Stimulated activated naive CD8-positive, alpha-beta T cell treated with anti-CD3 and anti-CD28 coated beads, Interleukin-15, Interleukin-2, amounts not matched to agents 100 U/mL and 50 U/mL, for 24 hours (primary cell): ENCODE measurements at places on chromosomes 3 and 15.

DNA sequence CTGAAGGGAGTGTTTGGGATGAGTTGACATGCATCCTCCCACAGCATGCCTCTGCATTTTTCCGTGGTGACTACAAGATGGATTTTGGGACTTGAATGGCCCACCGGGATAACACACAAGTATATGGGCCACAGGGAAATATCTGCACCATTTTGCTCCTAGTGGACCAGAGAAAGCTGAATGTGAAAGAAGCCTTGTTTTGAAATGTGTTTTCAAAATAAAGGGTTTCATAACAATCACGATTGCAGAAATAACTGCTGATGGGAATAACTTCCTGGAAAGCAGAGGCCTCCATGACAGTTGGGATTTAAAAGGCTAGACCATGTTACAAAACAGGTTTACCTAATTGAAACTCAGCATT lies 77.5 kb upstream of the PRR23C start:
- DNase-seq = no peak

DNA sequence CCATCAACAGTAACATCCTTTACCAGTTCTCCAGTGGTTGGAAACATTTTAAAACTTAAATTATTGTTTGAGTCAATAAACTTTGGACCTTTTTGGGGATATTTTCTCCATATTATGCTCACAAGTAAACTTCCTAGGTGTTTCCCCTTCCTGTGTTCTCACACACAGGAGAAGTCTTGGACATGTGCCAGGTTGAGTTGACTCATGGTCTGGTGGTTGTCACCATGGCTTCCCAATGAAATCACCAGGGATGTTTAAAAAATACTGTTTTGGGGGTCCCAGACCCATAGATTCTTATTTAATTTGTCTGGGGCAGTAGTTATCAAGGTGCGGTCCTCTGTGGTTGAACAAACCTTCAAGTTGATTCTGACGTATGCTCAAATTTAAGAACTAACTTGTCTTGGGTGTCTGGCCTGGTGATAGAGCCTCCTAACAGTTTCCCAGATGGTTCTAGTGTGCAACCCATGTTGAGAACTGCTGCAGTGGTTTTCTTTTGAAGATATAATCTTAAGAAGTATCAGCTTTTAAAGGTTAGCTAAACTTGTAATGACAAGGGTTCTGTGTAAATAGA lies 291.8 kb downstream of the EDEM1 start:
- DNase-seq = no peak

DNA sequence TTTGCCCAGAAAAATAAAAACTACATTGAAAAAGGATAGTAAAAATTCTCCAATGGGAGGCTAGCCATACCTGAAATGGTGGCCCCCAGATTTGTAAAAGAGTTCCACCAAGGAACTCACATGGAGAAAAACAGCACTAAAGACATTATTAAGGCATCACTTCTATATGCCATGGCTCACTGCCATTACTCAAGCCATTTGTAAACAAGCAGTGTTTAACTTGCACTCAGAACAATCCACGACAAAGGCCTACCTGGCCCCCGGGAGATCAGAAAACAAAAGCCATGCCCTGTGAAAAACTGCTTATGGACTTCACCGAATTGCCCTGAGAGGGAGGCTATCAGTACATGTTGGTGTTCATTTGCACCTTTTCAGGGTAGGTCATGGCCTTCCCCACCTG lies 19.6 kb downstream of the CCR8 start:
- no peak for DNase-seq

GRCh38 chr3:4038351-4038750 lies 239.1 kb downstream of the LRRN1 start:
- DNase-seq = no peak

DNA sequence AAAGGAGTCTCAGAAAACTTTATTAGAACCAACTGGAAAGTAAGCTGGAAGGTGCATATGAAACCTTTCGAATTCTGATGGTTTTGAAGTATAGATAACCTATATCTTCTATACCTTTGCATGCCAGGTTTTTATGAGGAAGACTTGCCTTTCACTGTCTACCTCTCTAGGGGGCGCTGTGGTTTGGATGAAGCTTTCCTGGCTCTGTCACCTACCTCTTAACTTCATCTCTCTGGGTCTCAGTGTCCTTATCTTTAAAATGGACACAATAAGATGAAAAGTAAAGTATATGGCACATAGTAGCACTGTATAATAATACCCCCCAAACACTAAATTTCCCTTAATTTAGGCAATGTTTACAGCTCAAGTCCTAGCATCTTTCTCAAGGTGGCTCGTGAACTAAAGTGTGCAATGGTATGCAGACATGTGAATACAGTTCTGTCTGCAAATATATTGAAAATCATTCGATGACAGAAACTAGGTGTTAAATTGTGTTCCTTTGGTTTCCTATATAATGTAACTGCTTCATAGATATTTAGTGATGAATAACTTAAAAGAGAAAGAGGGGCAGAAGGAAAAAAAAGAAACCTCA lies 314.3 kb downstream of the CHST2 start:
- DNase-seq = peak; percentile 50

DNA sequence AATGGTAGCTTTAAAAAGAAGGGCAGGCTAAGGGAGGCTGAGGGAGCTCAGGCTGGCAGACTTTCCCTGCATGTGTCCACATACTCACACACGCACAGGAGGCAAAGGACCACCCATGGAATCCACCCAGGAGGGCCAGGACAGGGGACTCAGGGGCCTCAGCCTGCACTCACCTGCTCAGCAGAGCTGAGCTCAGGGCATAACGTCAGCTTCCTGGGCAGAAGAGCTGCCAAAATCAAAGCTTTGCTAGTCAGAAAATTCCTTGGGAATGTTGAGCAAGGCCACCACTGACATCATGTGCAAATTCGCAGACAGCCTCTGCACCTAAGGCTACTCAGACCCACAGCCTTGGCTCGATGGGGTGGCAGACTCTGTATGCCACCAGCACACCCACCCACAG lies 16.4 kb upstream of the ALAS1 start:
- DNase-seq = no peak

- no peak for DNase-seq
Observed at GRCh38 chr3:131711114-131711768, 208.5 kb upstream of the MRPL3 start.

GRCh38 chr3:9347887-9348286 lies 15.0 kb upstream of the THUMPD3 start:
- no peak for DNase-seq

- DNase-seq = no peak
Observed at GRCh38 chr3:197434830-197435229, 120.9 kb downstream of the BDH1 start.

GRCh38 chr15:37102305-37103162 lies 2.2 kb upstream of the MEIS2 start:
- DNase-seq = no peak

DNA sequence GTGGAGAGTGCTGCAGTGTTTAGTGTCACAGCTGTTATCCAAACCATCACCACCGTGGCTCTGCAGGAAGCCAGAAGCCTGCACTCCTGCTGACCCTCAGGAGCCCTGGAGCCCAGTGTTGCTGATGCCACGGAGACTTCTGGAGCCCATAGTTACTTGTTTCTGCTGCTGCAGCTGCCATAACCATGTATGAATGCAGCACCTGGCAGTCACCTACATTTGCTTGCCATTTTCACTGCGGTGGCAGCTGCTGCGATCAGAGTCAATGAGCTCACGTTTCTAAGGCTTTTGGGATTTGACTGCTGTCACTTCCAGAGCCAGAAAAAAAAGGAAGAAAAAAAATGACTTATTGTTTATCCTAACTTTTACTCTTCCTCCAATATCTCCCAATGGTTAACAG lies 299.2 kb upstream of the THRB start:
- no peak for DNase-seq

DNA sequence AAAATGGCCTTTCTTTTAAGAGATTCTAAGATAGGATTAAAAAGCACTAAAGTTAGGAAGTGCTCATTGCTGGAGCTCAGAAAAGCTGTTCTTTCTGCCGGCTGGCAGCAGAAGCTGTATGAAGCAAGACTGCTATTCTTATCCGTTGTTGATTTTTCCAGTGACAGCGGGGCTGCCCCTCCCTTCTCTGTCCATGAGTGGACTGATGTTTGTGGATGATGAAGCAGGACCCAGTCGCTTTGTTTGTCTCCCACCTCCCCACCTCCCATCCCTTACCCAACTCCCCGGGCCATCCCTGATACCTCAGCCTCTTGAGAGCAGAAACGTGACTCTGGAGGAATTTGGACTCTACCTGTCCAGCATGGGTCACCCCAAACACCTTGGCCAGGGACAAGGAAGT lies 10.3 kb upstream of the MUSTN1 start:
- no peak for DNase-seq

GRCh38 chr3:160296591-160296990 lies 71.4 kb downstream of the C3orf80 start:
- no peak for DNase-seq

GRCh38 chr15:36766449-36766848 lies 187.0 kb downstream of the CDIN1 start:
- no peak for DNase-seq

DNA sequence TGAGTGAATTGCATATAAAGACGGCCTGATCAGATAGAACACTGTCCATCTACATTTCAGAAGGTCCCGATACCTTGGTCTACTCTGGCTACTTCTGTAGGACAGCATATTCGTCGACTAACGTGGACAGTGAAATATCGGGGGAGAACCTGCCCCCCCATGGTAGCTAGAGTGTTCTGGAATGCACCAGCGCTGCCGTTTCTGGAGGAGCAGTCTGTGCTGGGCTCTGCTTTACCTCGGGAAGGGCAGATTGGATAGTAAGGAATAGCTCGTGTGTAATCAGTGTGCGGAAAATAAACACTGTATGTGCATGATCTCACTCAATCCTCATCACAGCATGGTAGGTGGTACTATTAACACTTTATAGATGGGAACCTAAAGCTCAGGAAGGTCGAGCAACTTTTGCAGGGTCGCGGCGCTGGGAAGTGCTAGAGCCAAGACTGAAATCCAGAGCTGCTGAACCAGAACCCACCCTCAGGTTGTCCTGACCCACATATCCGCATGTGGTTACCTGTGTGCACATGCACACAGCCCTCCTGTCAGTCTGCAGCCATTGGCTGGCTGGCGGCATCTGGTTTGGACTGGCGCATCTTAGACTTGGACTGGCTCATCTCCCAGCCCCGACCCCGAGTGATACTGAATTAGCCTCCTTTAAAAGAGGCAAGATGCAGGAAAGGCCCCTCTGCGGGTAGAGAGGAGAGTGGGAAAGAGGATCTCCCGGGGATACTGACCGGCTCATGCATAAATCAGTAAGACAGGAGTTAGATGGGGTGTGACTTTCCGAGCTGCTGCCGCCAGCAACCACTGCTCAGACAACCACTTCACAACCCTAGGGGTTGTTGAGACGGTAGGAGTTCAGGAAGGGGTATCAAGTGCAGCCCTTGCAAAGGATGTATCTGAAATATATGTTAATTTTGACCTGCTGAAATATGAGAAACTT lies 155.0 kb upstream of the BHLHE40 start:
- no peak for DNase-seq

DNA sequence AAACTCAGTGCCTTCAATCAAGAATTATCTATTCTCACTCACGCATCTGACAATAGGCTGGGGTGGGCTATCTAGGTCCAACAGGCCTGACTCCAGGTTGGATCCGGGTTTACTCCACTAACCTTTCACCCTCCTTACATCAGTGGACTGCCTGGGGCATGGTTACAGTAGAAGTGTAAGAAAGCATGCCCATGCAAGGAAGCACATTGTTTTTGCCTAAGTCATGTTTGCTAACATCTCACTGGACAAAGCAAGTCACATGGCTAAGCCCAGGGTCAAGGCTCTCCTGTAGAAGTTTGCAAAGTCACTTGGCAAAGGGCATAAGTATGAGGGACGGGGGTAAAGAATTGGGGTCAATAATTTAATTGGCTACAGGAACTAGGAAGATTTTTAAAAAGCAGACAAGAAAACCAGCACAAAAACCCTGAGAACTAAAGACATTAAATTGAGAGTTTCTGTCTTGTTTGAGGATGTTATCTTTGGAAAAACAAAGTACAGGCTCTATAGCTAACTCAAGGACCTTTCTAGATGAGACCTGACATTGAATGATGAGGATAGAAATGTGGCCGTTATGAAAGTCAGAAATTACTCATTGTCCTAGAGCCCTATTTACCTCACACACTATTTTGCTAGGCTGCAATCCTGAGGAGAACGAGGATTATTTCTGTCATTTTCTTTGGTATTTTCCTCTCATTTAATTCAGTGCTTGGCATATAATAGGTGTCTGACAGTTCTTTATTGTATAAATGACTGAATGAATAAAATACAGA lies 214.2 kb downstream of the IL20RB start:
- no peak for DNase-seq

GRCh38 chr3:143421556-143421955 lies 302.0 kb downstream of the CHST2 start:
- no peak for DNase-seq

DNA sequence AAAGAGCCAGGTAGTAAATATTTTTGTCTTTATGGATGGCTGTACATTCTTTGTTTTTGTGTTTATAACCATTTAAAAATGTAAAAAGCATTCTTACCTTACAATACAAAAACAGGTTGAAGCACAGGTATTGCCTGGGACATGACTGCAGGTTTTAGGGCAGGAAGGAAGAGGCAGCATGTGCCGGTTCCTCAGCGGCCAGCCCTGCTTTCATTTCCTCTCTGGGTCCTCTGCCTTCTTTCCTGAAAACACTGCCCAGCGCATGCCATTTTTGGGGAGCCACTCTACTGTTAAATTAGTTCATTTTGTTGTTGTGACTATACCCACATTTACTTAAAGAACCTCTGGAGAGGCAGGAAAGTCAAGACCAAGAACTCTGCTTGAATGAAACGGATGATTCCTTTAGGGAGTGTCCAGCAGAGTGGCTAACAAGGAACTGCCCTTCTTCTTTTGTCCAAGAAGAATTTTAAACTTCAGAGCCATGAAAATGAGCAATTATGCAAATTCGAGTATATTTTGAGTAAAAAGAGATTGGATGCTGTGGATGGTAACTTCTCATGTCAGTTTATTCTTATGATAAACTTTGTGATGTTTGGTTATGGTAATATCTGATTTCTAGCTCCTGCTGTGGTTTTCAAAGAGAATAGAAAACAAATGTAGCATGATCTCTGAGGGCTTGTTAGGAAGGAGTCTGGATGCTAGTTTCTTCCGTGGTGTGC lies 52.7 kb downstream of the SACM1L start:
- no peak for DNase-seq

DNA sequence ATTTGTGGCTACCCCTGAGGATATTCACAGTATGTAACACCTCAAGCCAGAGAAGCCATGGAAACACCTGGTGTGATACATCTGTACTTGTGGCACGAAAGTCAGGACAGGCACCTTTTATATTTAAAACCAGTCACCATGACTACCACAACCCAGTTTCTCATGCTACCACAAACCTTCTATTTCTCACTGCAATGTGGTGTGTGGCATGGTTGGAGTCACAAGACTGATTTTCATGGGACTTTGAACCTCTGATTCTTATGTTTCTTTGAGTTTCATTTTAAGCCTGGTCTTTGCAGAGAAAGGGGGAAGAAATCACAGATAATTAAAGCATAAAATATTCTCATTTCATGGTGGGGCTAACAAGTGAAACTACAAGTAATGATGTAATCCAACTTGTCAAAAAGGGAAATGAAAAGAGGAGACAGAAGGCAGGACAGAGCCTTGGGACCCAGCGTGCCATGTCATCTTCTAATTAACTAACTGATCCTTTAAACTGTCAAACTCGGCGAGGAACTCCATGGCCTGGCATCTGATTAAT lies 175.9 kb downstream of the PDZRN3 start:
- no peak for DNase-seq

GRCh38 chr3:169564883-169565282 lies 98.6 kb downstream of the MECOM start:
- DNase-seq = no peak

- DNase-seq = no peak
Observed at GRCh38 chr3:149160754-149161300, 31.4 kb downstream of the HPS3 start.

GRCh38 chr3:194880940-194881925 lies 195.6 kb downstream of the FAM43A start:
- no peak for DNase-seq
